Kidney (tissue), 22 donors: ENCODE measurements at places on chromosomes 1 and 21. TPM values are rescaled to one million over a fixed set of nuclear protein-coding genes. Genes with fewer than 3 reads are reported as not detected.
A peak's percentile ranks its signal among the peaks of the same experiment; 100 is the strongest.

The C1orf87 gene
- polyA plus RNA-seq, result 0.45 TPM

The RNF2 gene
- 6.7 TPM for polyA plus RNA-seq

The SPATA46 gene
- polyA plus RNA-seq, result not detected

The TSSK3 gene
- not detected for polyA plus RNA-seq

The FMO3 gene
- polyA plus RNA-seq, result 7.7 TPM

The TARS2 gene
- polyA plus RNA-seq, result 20.4 TPM

The STIL gene
- 0.28 TPM for polyA plus RNA-seq

The CNKSR1 gene
- polyA plus RNA-seq, result 8.8 TPM

The RRP1B gene
- polyA plus RNA-seq, result 5.0 TPM

The DCST1 gene
- polyA plus RNA-seq, result not detected

The PCP4 gene
- 69.4 TPM for polyA plus RNA-seq

- DNase-seq, result no peak
These were observed 21.1 kb upstream of the CDC42 start for GRCh38 chr1:22031214-22031962.

- DNase-seq, result no peak
These were observed 30.1 kb downstream of the SLC1A7 start for GRCh38 chr1:53112271-53112774.

- DNase-seq, result no peak
These were observed 259.6 kb upstream of the ST6GALNAC5 start for GRCh38 chr1:76607717-76608116.

DNA sequence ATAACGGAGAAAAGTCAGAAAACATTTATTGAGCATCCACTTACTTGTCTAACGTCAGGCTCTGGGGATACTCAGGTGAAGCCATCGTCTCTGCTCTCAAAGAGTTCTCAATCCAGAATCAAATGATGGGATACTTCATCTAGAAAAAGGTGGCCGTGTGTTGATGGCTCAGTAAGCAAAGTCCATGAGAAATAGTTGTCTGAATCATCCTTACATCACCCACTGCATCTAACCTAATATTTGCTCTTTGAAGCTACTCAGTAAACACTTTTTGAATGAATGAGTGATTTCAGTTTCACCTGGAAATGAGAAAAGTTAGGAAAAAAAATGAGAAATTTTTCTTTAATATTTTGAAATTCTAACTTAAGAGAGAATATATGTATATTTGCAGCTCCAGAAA lies 155.3 kb upstream of the PKN2 start:
- no peak for DNase-seq

GRCh38 chr1:230464671-230465070 lies 38.5 kb upstream of the PGBD5 start:
- no peak for DNase-seq

DNA sequence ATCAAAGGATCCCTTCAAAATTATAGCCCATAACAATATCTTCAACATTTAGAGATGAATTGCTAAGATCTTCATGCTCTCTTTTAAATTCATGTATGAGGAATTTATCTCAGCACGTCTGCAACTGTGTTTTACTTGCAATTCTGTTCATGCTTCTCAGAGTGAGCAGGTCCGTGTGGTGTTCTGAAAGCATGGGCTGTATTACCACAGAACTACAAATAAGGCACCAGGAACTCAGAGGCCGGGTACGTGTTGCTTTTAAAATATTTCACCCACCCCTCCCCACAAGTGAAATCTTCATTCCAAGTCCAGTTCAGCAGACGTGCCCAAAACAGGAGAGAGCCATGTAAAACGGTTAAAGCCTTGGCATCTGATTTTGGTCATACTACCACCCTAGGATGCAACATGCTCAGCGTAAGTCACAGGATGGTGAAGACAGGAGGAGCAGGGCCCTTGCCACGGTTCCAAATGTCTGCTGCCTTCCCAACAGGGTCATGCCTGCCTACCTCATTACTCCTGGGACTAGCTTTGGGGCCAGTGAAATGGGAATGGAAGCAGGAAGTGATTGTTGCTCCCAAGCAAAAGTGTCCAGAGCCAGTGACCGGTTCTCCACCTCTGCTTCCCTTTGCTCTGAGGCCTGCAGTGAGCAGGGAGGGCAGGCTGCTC lies 133.7 kb downstream of the PTPN14 start:
- DNase-seq, result no peak

DNA sequence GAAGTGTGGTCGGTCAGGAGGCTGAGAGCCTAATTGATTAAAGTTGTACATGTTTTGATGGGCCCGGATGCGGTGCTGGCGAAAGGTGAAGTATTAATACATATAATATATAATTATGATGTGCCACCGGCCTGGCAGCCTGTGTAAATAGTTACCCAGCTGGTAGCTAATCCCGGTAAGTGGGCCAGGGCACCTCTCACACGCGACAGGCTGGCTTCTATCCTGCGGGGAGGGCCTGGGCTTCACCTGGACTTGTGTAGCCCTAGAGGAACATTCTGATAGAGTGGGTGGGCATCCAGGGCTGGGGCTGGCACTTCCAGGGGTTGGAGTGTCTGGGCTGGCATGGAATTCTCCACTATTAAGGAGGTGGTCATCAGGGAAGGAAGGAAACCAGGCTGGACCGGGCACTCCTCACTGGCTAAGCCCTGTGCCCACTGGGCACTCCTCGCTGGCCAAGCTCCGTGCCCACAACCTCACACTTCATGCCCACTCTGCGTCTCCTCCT lies 48.3 kb downstream of the IGSF21 start:
- DNase-seq, result no peak

DNA sequence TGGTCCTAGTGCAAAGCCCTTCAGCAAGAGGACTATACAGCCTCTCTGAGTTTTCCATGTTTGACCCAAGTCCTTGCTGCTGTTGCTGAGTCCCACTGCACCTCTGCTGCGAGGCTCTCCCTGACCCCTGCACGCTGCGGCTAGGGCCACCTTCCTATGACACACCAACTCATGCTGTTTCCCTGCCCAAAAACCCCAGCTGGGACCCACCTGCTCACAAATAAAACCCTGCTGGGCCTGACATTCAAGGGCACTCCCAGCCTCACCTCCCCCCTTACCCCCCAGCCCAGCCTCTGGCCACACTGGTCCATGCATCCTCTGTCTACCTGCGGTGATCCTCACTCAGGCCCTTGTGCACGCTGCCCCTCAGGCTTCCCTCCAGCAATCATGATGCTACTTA lies 12.3 kb upstream of the ASCL5 start:
- DNase-seq, result no peak

- no peak for DNase-seq
These were observed 7.5 kb downstream of the CCDC27 start for GRCh38 chr1:3759796-3760195.

GRCh38 chr1:157101149-157101548 lies 1.5 kb upstream of the ETV3L start:
- no peak for DNase-seq

GRCh38 chr1:240399381-240399780 lies 212.6 kb downstream of the GREM2 start:
- no peak for DNase-seq

DNA sequence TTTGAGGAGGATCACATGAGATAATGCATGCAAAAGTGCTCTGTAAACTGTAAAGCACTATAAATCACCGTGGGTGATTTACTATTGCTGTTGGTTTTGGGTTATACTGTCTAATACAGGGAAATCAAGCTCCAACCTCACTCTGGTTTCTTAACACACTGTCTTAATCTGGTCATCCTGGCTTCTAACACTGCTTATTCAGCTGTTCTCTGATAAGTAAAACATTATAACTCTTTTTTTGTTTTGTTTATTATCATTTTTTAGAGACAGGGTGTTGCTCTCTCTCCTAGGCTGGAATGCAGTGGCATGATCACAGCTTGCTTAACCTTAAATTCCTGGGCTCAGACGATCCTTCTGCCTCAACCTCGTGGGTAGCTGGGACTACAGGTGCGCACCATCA lies 21.9 kb upstream of the LSM10 start:
- no peak for DNase-seq

- peak; percentile 86 for DNase-seq
These were observed 62.7 kb downstream of the ADARB1 start for GRCh38 chr21:45136927-45137611.

DNA sequence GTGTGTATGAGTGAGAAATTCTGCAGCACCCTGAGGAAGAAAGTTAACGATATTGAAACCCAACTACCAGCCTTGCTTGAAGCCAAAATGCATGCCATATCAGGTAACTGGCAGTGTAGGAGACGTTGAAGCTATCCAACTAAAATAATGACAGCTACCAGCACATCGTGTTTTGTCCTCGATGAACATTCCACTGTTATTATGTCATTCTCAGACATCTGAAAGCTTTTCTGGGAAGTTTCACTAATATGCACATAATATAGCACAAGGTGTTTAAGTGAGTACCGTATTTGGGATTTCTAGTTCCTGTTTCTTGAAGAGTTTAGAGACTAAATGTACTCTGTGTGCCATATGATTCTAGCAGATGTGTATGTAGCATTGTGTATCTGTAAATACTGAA lies 173.5 kb downstream of the DISC1 start:
- no peak for DNase-seq

DNA sequence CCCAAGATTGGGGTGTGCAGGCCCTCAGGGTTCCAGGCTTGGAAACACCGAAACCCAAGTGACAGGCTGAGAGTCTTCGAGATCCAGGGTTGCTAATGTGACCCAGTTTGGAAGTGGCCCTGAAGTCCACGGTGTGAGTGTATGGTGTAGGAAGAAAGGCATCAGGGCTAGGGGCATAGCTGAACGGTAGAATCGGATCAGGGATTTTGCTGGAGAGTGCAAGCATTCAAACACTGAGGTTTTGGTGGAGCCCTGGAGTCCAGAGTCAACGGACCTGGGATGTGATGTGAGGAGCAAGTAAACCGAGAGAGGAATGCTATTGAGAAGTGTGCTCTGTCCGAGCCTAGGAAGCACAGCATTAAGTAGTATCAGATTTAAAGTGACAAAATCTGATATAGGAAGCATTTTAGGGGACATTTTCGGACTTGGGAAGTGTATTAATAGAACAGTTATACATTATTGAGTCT lies 958 bp downstream of the NFYC start:
- no peak for DNase-seq

- peak; percentile 27 for DNase-seq
These were observed 3.8 kb upstream of the RGSL1 start for GRCh38 chr1:182446033-182446669.

GRCh38 chr1:95643071-95643470 lies 409.1 kb downstream of the RWDD3 start:
- no peak for DNase-seq

- DNase-seq, result no peak
These were observed 37.9 kb upstream of the USP24 start for GRCh38 chr1:55252942-55253589.

DNA sequence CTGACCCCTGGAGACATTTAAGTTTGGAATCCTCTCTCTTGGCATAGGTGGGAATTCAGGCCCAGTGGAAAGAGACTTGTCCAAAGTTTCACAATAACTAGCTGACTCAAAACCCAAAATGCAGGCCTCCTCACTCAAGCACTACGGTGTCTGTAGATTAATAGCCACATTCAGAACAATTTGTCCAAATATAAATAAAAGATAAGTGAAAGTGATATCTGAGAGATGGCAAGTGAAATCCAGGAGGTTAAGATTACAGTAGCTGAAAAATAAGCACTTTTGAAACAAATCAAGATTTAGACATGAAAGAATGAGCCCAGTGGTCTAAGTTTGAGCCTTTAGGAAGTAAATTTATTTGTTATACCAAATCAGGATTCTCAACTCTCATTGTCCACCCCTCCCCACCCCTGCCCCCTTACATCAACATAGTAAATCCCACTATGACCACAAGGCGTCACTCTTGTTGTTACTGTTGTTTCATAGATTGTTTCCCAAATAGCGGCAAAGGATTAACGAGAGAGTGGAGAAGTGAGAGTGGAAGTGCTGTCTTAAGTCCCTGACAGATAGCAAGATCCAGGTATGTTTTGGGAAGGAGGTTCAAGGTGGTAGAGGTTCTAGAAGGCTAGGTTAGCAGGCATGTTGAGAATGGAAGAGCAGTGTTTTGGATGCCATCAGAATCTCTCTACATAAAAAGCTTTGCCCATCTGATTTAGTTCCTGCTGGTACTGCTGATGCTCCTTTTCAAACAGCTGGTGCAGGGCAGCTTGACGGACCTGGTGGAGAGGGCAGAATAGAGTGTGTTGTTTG lies 7.1 kb upstream of the TPM3 start:
- DNase-seq, result peak; percentile 39

- no peak for DNase-seq
These were observed 543.7 kb downstream of the NPHP4 start for GRCh38 chr1:5448486-5448885.

GRCh38 chr1:153769221-153769620 lies 6.0 kb upstream of the SLC27A3 start:
- no peak for DNase-seq

DNA sequence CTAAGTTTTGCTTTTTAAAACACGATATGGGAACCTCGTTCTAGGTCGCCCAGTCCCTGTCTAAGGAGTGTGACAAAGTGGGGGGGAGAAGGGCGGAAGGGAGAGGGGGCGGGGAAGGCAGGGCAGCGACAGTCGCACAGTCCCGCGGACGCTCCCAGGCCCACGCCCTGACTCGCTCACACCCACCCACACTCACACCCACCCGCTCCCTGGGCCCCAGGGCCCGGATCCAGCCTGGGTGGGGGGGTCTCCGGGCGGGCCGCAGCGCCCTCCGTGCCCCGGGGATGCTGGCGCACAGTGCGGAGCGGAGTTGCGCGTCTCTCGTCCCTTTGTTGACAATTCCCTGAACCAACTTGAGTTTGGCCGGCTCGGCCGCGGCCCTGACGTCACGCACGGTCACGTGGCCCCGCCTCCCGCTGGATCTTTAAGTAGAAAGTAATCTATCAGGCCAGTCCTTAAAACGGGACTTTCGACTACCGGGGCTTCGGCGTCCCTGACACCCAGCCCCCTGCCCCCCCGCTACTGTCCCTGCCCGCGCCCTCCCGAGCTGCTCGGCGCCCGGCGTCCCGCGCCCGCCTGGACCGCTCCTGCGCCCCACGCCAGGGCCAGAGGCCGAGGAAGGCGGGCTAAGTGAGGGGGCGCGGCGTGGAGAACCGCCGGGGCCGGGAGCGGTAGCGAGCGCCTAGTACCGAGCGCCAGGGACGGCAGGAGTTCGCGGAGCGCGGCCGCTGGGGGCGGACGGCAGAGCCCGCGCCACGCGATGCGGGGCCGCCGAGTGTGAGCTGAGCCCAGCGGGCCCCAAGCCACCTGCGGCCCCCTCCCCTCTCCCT lies at the start of gene FOXD3:
Gene FOXD3 (plus strand): TSS at position 454 of the 830 bp plus-strand sequence. CDS start 492 bp downstream, outside the sequence.
- peak; percentile 84 for DNase-seq

GRCh38 chr1:200771625-200772555 lies 33.2 kb downstream of the CAMSAP2 start:
- no peak for DNase-seq

- no peak for DNase-seq
These were observed 220.7 kb downstream of the OMA1 start for GRCh38 chr1:58325866-58326265.
